ENCODE measurements at places on chromosomes 4 and X.

GRCh38 chr4:158161551-158162354, 11.1 kb downstream of the GASK1B start:
- peak; percentile 17 for DNase-seq

GRCh38 chr4:15779306-15779705, 1.2 kb downstream of the CD38 start:
- peak; percentile 71 for DNase-seq

DNA sequence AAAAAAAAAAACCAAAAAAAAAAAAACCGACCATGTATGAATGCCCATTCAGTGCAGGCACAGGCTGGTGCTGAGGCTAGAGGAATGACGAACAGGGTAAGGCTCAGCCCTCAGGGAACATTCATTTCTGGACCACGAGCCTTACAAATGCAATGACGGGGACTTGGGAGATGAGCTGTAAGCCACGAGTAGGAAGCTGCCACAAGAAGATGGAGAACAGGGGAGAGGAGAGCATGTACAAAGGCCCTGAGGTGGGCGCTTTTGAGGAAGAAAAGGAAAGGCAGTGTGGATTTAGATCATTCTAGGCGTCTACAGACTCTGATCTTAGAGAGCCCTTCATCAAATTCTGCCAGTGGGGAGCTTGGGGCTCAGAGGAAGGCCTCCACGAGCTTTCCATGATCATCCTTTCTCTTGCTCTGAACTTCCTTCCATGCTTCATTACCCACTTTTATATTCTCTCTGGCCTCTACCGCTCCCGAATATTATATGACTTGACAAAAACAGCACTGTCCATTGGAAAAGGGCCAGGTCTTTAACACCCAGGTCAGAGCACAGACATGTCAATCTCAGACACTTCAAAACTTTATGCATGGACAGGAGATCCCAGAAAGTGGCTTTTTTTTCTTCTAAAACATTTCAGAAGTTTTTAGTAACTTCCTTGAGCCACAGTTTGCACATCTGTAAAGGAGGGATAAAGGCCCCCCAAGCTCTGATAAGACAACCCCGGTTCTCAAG, 3.3 kb upstream of the ZNF518B start:
- DNase-seq = no peak

DNA sequence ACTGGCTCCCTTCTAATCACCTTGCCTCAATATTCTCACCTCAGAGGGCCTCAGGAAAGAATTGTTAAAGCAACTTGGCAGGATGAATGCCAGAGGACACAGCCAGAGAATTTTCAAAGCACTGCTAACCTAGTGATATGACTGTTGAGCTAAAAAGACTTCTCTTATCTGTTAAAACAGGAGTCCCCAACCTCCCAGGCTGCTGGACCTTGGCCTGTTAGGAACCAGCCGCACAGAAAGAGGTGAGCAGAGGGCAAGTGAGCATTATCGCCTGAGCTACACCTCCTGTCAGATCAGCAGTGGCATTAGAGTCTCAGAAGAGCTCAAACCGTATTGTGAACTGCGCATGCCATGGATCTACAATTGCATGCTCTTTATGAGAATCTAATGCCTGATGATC, 1.7 kb upstream of the KCNE5 start:
- DNase-seq = no peak

DNA sequence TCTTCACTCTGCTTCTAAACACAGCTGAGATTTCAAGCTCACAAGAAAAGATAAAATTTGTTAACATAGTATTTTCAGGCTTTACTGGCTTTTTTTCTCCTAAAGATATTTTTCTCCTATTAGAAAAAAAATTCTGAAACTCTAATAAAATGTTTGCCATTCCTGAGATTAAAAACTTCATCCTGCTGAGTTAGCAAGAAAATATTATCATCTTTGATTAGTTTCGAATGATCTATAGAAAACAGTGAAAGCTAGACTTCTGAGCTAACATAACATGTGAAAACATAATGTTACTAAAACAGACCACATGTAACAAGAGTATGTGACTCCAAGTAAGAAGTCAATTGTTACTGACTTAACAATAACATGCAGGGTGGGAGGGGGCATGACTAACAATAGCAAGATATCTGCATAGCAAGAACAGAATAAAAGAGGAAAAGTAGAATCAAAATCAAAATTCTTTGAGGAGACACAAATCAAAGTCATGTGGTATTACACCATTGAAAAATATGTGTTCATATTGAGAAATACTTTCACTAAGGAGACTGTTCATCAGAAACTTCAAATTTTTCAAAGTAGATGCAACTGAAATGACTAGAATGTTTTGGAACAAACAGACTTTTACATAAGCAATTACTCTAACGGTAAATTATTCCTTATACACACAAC, 14.5 kb downstream of the TBCK start:
- no peak for DNase-seq

DNA sequence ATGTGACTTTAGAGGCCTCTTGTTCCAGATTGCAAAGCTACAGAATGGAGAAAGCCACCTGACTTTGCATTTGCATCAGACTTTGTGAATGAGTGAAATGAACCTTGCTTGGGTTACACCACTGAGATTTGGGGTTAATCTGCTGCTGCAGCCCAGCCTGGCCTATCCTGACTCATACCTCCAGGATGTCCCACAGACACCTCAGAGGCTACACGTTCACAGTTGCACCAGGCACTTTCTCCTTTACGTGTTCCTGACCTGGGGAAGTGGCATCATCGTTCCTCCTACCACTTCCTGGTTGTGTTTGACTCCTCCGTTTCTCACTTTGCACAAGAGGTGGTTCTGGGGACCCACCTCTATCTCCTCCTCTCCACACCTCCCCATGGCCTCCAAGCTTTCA, 9.2 kb upstream of the SORCS2 start:
- no peak for DNase-seq

- DNase-seq = no peak
These were observed 8.5 kb upstream of the USP9X start for GRCh38 chrX:41076742-41077141.

DNA sequence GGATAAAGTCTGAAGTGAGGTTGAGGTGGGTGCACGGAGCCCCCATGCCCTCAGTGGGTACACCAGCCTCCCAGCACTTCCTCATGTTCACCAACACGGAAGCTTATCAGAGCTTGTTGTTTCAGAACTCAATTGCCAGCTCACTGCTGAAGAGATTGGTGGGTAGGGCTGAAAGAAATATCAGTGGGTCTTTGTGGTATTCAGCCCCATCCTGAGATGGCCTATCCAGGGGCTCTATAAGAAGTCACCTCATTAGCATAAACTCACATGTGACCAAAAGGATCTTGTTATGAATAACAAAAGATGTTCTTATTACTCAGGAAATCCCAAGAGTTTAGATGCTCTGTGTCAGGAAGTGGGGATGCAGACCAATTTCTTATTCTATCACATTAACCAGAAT, 177.3 kb downstream of the ARHGAP10 start:
- no peak for DNase-seq

- no peak for DNase-seq
These were observed 15.6 kb downstream of the XAGE3 start for GRCh38 chrX:52852110-52852860.

GRCh38 chr4:23171976-23172375, 479.2 kb downstream of the GBA3 start:
- DNase-seq = no peak
